ENCODE measurements at places on chromosomes 5 and 9.

DNA sequence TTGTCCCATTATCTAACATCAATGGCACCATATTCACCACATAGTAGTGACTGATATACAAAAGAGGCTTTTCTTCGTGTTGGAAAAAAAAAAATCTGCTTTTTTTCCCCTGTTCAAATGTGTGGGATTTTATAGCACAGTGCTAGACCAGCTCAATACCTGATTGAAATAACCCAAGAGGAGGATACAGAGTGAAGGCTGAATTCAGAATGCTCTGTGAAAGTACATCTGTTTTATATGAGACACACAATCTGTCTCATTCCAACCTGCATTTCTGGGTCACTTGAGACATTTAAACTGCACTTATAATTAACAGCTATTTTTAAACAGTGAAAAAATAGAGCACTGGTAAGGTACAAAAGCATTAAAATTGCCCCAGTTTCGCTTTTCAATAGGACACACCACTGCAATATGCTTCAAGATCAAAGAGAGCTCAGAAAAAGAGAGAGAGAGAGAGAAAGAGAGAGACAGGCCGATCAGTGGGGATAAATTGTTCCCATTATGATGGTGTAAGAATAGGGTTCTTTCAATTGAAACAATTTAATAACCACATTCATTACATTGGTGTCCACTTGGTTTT lies 179.3 kb downstream of the NR2F1-AS1 start:
- no peak for DNase-seq

DNA sequence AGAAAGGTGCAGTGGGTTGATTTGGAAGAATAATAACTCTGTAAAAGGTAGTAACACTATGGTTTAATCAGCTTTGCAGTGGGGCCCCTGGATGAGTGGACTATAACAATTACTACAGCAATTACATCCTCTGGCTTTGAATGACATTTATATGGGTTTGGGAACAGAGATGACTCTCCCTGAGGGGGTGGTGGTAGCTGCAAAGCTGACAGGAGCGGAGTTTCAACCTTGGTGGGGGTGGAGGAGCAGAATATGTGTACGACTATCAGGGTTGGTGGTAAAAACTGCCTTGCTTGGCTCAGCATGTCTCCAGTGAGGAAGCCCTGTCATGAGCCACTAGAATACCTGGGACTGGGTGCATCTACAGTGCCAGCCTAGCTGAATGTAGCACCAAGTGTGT lies 28.3 kb upstream of the NR3C1 start:
- no peak for DNase-seq

DNA sequence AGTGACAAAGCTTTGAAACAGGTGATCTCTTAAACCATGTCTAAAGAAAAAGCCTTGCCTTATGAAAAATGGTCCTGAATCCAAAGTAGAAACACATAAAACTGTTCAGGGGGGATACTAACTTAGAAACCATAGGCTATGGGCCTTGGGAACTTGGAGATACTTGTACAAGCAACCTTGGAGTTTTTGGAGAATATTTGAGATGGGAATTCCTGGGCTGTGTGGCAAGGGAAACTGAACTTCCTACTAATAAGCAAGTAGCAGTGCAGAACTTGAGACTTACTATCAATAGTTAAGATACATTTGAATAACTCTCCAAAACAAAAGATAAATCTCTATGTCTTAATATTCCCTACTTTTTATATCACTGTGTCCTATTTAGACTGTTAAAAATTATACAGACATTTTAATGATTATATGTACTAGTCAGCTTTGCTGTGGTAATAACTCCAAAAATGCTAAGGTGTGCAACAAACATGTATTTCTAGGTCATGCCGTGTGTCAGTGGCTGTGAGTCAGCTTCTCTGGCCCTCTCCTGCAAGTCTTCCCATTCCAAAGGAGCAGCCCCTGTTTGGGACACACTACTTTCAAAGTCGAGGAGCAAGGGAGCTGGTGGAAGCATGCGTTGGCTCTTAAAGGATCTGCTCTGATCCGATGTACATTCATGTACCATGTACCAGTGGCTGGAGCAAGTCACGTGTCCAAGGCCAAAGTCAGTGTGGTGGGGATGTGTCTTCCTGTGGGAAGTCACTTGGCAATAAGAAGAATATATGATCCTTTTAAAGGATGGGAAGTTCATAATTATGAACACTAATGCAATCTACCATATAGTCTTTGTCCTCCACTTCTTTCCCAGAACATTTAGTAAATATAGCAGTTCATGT lies 39.6 kb downstream of the SNX30 start:
- no peak for DNase-seq

DNA sequence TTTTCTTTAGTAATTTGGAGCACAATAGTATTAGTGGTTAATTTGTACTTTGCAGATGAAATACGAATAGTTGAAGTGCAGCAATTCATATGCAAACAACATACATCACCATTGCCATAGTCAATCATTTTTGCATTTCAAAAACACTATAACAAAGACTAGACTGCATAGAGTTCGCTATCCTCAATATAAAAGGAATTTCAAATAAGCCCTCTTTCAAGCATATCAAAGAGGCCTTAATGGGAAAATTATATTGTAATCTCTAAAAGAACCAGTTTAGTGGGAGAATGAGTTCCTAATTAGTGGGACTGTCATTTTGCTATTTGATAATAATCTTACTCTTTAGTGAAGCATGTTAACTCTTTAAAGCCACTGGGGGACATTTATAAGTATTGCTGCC lies 2302.3 kb upstream of the C9orf72 start:
- no peak for DNase-seq

DNA sequence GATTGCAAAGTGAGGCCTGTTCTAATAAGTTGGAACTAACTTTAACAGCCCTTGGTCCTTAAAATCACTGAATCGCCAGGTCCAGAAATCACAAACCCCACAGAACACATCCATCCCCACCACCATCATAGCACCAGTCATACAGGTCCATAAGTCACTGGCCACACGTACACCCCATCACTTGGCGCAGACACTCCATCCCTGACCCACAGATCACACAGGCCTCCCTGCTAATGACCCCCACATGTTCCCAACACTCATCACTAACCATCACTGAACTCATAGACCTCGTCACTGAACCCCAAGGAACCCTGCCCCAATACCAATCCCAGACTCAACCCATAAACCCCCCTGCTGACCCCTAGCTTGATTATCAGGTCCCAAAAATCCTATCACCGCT lies 41.2 kb upstream of the ZNF300 start:
- DNase-seq: no peak

- DNase-seq: no peak
Observed at GRCh38 chr9:83116026-83116425, 53.1 kb upstream of the RASEF start.

DNA sequence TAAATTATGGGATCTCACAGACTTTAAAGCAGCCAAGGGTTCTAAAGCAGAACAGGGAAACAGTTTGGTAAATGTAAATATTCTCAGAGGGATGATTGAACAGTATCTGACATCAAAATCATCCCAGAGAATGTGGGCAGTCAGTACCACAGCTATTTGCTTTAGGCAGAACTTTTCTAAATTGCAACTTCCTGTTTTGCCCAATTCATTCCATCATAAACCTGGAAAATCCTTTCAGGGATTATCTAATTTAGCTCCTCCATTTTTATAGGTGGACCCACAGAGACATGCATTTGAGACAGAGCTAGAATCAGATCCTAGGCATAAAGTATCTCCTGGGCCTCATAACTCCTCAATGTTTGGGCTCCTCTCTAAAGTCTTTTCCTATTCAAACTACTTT lies 12.4 kb downstream of the NR6A1 start:
- DNase-seq: peak; percentile 64

GRCh38 chr9:72415163-72415562 lies 50.2 kb upstream of the ZFAND5 start:
- DNase-seq: no peak

DNA sequence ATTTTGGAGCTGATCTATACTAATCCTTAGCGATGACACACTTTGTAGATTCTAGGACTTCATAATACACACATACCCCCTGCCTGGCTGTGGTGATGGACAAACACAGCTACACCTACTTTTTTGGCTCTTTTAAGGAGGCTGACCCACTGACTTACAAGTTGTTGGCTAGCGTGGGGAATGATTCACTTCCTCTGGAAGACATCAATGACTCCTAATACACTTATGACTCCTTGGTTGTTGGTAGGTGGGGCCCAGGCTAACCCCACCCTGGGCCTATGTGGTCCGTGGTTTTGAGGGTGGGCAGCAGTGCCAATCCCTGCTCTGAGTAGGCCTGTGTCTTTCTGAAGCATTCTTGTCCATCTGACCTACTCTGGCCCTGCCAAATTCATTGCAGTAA lies 144.4 kb downstream of the SLC12A2 start:
- no peak for DNase-seq

DNA sequence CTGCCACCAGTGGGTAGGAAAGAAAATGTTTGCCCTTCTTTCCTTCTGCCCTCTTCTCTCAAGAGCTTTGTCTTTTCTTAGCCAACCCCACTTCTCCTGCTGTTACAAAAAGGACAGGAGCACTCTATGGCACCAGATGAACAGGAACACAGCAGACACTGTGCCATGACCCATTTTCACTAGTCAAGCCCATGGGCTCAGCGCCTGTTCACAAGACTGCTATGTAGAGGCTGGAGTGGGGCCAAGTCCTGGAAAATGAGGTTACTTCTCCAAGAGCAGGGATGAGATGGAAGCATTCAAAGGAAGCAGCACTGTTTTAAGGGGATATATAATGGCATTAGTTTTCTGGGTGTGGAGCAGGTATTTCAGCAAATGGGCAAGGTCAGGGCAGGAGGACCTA lies 46.8 kb upstream of the GRAMD2B start:
- DNase-seq: no peak

DNA sequence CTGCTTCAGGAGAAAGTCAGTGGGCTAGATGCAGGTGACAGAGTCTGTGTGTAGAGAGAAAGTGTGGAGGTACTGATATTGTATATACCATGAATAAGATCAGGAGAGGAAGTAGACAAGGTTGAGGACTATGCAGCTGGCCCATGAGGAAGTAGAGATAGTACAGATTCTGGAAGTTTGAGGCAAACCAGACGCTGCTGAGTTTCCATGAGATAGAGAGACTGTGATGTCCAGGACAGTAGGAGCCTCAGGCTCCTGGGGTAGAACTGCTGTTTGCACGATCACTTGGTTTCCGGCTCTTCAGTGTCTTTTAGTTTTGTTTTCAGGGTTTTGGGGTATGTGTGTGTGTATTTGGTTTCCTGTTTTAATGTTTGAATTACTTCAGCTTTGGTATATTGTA lies 13.6 kb downstream of the OTULINL start:
- DNase-seq: peak; percentile 75

DNA sequence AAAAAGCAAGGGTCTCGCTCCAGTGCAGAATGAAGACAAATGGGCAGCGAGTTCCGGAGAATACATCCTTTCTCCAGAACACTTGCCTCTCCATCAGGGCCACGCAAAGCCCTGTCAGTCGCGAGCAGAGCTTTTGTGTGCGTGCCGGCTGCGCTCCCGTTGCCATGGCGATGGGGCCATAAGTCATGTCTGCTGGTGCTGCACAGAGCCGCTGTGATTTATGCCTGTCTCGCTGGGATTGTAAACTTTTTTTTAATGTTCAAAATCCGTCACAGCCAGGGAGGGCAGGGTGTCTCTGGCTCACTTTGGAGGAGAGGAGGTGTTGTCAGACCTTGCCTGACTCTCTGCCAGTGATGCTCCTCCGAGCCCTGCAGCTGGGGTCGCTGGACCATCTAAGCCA lies 272.7 kb downstream of the TRIM32 start:
- DNase-seq: no peak

DNA sequence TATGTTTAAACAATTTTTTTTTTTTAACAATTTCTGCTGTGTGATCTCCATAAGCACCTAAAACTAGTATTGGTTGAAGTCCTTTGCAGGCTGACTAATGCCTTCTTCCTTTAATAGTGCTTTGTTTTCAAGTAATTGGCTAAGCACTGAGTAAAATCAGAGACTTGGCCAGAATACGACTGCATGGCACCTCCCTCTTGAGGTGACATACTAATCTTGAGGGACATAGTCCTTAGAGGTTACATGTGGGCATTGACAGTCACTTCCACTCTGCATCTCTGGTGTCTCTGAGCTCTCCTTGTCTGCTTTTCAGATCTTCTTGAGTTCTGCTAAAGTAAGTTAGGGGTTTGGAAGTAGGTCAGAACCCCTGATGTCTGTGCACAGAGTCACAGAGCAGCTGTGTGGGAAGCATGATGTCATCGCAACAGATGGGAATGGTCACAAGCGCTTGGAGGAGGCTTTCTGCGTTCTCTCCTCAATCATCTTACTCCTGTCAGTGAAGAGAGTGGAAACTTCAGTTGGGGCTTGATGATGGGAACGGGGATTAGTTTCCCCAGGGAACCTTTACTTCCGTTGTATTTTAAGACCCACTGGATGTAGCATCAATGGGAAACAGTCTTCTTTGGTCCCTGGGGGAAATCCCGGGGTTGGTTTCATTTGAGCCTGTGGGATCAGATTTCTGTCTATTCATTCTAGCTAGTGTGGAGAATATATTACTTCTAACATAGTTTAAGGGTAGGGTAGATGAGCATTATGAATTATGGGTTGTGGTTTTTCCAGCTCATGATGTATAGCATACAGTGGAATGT lies 136.9 kb downstream of the ARHGAP26 start:
- no peak for DNase-seq

DNA sequence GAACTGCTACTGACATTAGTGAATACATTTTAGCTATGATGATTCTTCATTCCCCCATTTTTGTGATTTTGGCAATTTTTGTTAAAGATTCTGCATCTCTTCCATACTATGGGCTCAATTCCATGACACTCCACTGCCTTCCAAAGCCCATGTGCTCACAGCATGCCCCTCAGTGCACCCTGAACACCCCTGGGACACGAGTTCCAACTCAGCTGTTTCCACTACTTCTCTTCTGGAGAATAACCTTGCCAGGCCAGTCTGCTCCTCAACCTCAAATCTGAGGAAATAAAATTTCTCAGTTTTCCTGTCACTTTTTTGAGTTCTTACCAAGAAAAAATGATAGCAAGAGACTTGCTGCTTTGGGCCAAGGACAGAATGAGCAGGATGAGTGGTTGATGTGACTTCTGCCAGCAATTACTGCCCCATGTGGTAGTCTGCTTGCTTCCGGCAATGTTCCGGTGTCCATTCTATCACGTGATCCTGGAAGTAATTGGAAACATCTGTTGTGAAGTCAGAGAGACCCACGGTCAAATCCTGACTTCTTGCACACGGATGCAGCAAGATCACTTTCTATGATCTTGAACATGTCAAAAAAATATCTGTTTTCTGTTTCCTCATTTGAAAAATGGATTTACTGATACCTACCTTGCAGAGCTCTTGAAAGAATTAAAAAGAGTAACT lies 58.3 kb downstream of the EGFLAM start:
- no peak for DNase-seq

DNA sequence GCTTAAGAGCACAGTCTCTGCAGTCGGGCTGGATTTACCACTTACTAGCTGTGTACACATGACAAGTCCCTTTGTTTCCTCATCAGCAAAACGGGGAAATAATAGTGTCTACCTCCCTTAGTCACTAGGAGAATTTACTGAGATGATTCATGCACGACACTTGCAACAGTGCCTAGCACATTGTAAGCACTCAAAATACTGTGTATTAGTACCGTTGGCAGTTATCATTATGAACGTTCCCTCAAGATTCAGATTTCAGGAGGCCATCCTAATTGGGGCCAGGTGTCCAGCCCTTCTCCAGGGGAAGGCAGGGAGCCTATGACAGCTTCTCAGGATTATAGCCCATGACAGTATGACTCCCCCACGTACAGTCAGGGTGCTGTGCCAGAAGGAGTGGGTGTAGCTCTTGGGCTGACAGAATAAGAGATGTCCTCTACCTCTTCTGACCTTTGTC lies 164.3 kb downstream of the DOCK2 start:
- DNase-seq: no peak

GRCh38 chr5:146641941-146642340 lies 126.0 kb upstream of the GPR151 start:
- DNase-seq: no peak

- DNase-seq: no peak
Observed at GRCh38 chr9:33142535-33142934, 24.6 kb downstream of the B4GALT1 start.

Measured in OCI-M1 (cell line).